ENCODE measurements at places on chromosomes 1 and 21.

- no peak for DNase-seq
These were observed 30.3 kb upstream of the CLIC4 start for GRCh38 chr1:24714859-24715520.

DNA sequence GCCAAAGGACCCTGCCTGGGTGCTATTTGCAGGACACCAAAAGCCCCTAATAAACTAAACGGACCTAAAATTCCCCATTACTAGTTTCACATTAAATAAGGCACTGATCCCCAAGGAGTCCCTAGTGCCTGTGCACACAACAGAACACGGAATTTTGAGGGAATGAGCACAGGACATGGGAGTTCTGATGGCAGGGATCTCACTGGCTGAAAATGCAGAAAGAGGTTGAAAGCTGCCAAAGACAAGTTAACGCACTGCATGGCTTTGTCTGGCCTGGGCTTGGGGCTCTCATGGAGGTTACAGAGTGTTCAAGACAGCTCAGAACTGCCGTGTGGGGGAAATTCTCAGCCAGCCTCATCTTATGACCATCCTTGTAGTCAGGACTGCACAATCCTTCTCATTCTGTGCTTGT, 15.6 kb upstream of the ATP1B1 start:
- DNase-seq = no peak

- DNase-seq = no peak
These were observed 37.0 kb downstream of the ARHGEF11 start for GRCh38 chr1:157008502-157008901.

DNA sequence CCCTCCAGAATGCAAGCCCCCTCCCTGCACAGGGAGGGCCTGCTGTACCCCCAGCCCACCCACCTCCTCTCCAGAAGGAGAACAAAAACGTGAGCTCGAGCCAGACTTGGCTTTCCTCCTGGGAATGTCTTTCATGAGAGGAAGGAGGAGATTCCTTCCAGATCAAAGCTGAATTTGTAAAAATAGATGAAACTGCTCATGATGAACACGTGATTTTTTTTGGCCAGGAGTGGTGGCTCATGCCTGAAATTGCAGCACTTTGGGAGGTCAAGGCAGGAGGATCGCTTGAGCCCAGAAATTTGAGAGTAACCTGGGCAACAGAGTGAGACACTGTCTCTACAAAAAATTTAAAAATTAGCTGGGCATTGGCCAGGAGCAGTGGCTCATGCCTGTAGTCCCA, 21.8 kb downstream of the GPR157 start:
- DNase-seq = no peak

DNA sequence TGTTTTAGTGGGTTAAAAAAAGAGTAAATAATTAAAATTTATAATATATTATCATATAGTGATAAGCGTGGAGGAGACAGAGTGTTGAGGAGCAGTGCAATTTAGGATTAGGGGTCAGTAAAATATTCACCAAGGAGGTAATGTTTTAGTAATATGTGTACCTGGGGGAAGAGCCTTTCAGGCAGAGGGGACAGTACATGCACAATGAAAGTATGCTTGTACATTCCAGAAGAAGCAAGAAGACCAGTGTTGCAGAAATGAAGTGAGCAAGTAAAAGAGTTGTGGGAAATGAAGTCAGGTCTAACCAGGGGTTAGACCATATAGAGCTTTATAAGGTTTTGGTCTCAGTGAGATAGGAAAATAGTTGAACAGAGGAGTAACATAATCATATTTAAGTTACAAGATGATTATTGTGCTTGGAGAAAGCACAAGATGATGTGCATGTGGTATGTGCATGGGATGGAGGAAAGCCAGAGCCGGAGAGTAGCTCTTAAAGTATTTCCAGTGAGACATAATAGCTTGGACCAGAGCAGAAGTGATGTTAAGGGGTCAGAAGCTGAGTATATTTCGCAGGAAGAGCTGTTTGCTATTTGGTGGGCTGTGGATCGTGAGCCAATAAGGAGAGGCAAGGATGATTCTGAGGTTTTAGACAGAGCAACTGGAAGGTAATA, 44.8 kb downstream of the SNX7 start:
- DNase-seq = no peak

GRCh38 chr1:18347559-18347958, 133.2 kb upstream of the KLHDC7A start:
- DNase-seq = peak; percentile 10

DNA sequence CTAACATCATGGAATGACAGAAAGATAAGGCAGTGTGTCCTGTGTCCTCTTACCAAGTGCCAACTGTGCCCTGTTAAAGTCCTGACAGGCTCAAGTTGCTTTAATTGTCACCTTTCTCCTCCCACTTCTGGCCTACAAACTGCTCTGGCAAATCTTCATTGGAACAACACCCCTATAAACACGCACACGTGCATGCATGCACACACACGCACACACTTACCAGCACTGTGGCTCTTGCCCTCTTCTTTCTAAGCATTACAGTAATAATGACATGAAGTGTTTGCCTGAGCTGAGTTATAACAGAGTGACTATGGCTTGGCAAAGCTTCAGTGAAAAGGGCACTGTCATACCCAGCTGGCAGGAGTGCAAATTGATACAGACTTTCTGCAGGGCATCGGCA, 82.3 kb upstream of the SYT6 start:
- no peak for DNase-seq

DNA sequence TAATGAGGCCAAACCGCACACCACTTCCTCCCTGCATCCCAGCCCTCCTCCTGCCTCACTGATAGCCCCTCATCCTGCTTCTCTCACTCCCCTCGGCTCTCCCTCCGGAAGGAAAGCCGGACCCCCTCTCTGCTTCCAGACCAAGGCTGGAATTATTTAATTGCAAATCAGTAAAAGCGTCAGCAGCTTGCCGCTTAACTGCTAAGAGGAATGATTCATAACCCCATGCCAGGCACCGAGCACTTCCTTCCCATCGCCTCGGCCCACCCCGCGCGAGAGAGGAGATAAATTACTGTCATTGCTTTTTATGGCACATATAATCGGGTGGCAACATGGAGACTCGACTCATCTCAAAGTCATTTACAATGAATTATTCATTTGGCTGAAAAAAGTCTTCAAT, 77.3 kb downstream of the UBIAD1 start:
- no peak for DNase-seq

GRCh38 chr1:41889506-41890414, 29.0 kb downstream of the HIVEP3 start:
- DNase-seq = no peak

- no peak for DNase-seq
These were observed 10.8 kb upstream of the EXTL1 start for GRCh38 chr1:26010825-26011224.

- DNase-seq = no peak
These were observed 16.3 kb downstream of the NTPCR start for GRCh38 chr1:232966663-232967062.

- no peak for DNase-seq
These were observed 25.1 kb downstream of the RRP1 start for GRCh38 chr21:43814215-43815106.

DNA sequence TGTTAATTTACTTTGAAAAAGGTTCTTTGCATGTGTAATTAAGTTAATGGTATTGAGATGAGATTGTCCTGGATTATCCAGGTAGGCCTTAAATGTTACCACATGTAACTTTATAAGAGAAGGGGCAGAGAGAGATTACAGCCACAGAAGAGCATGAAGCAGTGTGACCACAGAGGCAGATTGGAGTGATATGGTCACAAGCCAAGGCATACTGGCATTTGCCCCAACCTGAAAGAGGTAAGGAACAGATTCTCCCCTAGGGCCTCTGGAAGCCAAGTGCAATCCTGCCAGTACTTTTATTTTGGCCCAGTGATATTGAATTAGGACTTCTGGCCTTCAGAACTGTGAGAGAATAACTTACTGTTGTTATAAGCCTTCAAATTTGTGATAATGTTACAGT, 23.0 kb downstream of the RNF2 start:
- DNase-seq = no peak

- DNase-seq = no peak
These were observed 170.3 kb downstream of the PTGER3 start for GRCh38 chr1:70877343-70877742.

GRCh38 chr1:84635429-84635828, 54.8 kb downstream of the SSX2IP start:
- DNase-seq = no peak

DNA sequence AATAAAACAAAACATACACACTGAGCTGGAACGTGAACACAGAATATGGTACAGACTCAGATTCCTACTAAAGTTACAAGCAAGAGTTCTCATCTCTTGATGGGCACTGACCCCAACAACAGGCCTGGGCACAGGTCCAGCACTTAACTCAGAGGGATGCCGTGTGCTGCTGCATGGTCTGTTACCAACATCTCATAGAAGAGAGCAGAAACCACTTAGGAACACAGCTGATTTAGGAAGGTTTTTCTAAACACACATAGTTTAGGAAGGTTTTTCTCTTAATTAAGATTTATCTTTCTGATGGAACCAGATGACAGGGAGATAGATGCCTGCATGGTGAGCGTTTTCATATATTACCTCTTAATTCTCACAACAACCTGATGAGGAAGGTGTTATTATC, 1.5 kb downstream of the GCLM start:
- DNase-seq = peak; percentile 21

- no peak for DNase-seq
These were observed 51.8 kb downstream of the KCNK1 start for GRCh38 chr1:233665575-233666270.

GRCh38 chr1:224592636-224593582, 23.2 kb upstream of the CNIH3 start:
- DNase-seq = peak; percentile 76

GRCh38 chr1:209309198-209309597, 274.3 kb upstream of the CAMK1G start:
- no peak for DNase-seq

- no peak for DNase-seq
These were observed 4.6 kb upstream of the MMP23B start for GRCh38 chr1:1627261-1627828.

GRCh38 chr1:228009828-228010775, 3.3 kb downstream of the WNT3A start:
- peak; percentile 18 for DNase-seq

DNA sequence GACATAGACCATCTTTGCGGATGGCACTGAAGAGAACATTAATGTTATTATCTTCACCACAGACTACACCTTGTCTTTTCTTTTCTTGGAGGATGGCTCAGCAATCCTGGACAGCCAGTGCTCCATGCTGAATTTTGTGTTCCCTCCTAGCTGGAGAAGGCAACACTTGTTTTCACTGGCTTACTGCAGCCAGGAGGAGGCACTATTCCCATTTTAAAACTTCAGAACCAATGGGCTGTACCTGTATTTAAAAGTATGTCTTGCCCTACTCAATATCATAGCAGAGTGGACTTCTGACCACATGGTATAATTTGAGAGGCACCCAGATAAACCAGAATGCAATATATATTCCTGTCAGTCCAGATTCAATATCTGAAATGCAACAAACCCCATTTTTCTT, 53.3 kb upstream of the POGK start:
- DNase-seq = no peak

GRCh38 chr1:153791648-153792253, 16.5 kb downstream of the SLC27A3 start:
- DNase-seq = peak; percentile 78

GRCh38 chr1:119286587-119287181, 81.9 kb upstream of the HAO2 start:
- DNase-seq = peak; percentile 53

DNA sequence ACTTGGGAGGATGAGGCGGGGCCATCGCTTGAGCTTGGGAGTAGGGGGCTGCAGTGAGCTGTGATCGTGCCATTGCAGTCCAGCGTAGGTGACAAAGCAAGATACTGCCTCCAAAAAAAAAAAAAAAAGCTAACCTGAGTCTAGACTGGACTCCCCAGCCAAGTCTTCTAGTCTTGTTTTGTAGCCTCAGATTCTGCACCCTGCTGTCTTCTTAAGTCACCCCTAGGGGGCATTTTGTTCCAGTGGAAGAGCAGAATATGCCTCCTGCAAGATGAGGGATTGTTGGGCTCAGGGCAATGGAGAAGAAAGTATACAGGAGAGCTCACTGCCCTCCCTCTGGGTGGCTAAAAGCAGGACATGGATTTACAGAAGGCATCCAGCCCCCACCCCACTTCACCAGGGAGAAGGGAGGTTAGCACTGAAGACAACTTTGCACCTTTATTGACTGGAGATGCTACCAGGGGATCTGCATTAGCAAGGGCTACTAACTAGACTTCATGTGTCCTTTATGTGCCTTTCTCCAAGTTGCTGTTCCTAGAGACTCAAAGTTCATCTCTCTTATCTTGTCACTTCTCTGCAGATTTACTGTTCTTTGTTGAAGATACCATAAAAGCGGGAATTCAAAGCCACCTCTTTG, 15.3 kb upstream of the RNF187 start:
- DNase-seq = peak; percentile 85

GRCh38 chr1:19385221-19385620, 73.1 kb downstream of the SLC66A1 start:
- no peak for DNase-seq

GRCh38 chr1:80909172-80909784, 891.5 kb upstream of the ADGRL2 start:
- DNase-seq = no peak

DNA sequence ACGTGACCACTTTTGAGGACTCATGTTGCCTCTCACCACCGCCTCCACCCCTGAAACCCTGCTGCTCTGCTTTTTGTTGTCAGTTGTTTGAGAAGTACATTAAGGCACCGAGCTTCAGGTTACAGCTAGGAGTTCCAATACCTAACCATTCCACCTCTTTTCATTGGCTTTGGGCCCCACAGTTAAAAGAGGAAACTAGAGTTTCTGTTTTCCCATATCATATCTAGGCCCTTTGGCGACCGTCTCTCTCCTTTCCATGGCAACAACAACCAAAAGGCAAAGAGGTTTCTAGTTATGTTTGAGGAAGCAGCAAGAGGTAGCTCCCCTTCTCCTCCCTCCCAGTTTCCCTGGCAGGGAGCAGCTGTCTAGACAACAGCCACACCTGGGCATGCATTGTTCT, 5.9 kb downstream of the ANKRD35 start:
- no peak for DNase-seq

GRCh38 chr1:218344814-218345672, at the start of gene TGFB2:
Gene TGFB2 (plus strand): TSS chr1:218345336. CDS start chr1:218346702, 1,366 bp downstream.
- peak; percentile 58 for DNase-seq

- no peak for DNase-seq
These were observed 17.0 kb upstream of the RUNX3 start for GRCh38 chr1:24946861-24947658.

All from NB4 (cell line).